ENCODE measurements at places on chromosomes 7 and 10. TPM values are rescaled to one million over a fixed set of nuclear protein-coding genes. Genes with fewer than 3 reads are reported as not detected.
A peak's percentile ranks its signal among the peaks of the same experiment; 100 is the strongest.

DNA sequence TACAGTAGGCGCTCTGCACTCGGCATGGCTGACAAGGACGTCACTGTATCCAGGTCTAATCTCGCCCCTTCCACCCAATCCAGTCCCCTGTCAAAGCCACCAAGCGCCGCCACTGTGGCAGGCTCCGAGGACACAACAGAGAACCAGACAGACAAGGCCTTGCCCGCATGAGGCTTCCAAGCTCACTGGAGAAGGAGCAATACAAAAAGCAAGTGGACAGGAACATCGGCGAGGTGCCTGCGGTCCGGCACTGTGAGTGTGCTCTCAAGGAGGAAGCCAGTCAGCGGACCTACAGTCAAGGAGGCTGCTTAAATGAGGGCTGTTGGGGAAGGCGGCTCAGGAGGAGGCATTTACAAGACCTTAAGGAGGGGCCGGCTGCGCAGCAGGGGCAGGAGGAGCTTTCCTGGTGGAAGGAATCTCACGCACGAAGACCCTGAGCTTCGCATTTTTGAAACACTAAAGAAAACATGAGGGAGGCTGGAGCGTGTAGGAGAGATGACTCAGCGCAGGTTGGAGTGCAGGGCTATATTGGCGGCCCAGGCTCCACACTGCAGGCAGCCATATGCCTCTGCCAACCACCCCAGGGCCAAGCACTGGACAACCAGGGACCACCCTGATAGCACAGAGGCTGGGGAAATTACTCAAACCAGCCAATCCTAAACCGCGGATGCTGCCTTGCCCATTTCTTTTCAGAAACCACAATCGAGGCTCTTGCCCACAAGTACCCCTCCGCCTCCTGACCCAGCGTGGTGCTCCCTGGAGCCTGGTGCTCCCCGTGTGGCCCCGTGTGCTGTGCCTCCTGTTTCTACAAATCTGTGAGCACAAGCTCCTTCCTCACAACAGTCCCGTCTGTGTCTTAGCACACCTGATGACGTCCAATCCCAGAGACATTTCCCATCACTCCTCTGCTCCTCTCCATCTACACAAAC, 28.9 kb downstream of the GNA12 start:
- no peak for DNase-seq

- no peak for DNase-seq
Measured at GRCh38 chr10:62734781-62735463, 69.6 kb upstream of the ADO start.

- peak; percentile 60 for DNase-seq
Measured at GRCh38 chr10:29295813-29296212, 6.9 kb downstream of the LYZL1 start.

FLNC gene
- total RNA-seq = 647 TPM

ACADSB gene
- total RNA-seq = 12.9 TPM

RPEL1 gene
- 0.17 TPM for total RNA-seq

NOM1 gene
- total RNA-seq = 15.1 TPM

AFAP1L2 gene
- 18.5 TPM for total RNA-seq

MYL10 gene
- not detected for total RNA-seq

DNA sequence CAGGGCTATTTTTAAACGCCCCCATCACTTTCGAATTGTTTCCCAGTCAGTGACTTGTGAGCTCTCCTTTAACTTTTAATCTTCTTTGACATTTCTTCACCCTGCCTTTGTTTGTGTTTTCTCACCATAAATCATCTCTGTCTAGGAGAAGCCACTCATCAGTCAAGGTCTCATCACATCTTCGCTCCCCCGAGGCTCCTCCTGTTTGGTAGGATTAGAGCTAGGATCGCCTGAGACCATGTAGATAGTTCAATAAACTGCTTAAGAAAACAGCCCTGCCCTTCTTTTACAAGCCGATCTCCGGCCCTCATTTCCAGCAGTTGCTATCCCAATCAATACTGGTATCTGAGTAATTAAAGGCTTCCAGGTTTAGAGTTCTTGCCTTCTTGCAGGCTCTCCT, 472.8 kb upstream of the ADARB2 start:
- no peak for DNase-seq

UNC5B gene
- 2.1 TPM for total RNA-seq

DNA sequence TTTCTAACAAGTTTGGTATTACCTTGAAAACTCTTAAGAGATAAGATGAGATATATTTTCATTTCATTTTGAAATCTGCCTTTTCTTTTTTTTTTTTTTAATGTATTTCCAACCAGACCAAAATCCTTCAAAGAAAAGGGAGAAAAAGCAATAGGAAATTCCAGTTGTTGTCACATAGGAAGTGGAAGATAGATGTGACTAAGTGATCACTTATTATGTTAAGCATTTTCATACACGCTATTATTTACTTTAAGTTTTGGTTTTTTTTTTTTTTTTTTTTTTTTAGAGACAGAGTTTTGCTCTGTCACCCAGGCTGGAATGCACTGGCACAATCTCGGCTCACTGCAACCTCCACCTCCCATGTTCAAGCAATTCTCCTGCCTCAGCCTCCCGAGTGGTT, 197.2 kb upstream of the FRMD4A start:
- DNase-seq = no peak

KNDC1 gene
- 0.66 TPM for total RNA-seq

TAS2R4 gene
- 1.2 TPM for total RNA-seq

- DNase-seq = peak; percentile 17
Measured at GRCh38 chr10:1123198-1123597, 67.0 kb downstream of the WDR37 start.

- DNase-seq = no peak
Measured at GRCh38 chr10:86200269-86200668, 166.3 kb downstream of the GRID1 start.

NME8 gene
- not detected for total RNA-seq

DENND11 gene
- 14.9 TPM for total RNA-seq

DNA sequence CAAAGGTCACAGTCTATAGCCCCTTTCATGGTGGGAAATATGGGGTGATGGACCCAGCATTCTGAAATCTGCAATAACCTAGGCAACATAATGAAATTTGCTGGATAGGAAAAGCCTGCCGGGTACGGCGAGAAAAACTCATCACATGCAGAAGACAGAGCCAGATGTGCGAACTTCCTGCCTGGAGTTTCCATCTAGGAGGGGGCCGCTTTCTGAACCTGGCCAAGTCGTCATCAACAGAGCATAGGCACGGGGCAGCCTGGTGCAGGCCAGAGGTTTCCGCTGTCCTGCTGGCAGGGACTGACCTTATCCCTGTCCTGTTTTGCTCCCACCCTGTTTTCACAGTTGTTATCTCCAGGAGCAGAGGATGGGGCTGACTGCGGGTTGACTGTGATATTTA, 27.4 kb downstream of the CCDC3 start:
- no peak for DNase-seq

DNA sequence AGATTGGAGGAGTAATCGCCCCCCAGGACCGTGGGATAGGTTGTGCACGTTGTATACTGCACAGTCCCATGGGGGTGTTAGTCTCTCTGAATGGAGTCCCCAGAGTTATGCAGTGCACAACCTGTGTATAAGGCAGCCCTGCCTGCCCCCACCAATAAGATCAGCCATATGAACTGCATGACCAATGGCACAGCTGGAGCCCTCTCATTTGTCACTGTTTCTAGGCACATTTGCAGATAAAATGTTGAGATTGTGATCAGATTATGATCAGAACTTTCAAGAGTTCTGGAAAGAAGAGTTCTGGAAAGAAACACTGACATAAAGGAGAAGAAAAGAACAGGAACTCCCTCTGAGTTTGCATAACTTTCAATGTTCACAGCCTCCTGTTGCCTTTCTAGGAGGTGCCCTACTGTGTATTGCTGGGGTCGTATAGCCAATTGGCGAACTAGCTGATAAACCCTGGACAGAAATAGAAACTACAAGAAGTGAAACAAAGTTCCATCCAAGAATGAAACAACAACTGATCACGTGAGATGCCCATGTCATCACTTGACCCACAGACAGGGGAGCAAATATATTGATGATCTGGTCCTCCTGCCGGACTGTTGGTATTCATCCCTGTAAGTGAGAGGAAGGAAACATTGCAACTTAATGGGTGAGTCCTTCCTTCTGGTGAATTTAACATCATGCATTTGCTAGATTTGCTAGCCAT, 49.6 kb upstream of the TOMM7 start:
- DNase-seq = no peak

CHRM2 gene
- 16.0 TPM for total RNA-seq

DNA sequence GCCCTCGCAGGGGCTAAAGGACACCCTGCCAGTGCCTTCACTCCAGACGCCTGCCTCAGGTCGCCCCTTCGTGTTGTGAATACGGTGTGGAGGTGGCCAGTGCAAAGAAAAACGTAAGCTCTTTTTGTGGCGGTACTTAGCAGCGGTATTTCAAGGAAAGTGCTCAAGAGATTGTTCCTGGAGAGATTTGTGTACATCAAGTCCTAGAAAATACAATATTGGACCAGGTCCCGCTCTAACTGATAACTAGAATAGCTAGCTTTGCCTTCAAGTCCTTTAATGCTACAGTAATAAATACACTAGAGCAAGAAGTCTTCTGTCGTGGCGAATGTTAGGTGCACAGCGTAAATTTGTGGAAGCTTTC, 689 bp downstream of the PLCE1 start:
- no peak for DNase-seq

GRCh38 chr10:110868981-110869380, 2.7 kb upstream of the PDCD4 start:
- DNase-seq = no peak

- DNase-seq = no peak
Measured at GRCh38 chr7:30331338-30331737, 46.9 kb downstream of the ZNRF2 start.

- DNase-seq = no peak
Measured at GRCh38 chr7:142771353-142771723, 568 bp downstream of the PRSS2 start.
